ENCODE measurements at places on chromosomes 5 and 9.

DNA sequence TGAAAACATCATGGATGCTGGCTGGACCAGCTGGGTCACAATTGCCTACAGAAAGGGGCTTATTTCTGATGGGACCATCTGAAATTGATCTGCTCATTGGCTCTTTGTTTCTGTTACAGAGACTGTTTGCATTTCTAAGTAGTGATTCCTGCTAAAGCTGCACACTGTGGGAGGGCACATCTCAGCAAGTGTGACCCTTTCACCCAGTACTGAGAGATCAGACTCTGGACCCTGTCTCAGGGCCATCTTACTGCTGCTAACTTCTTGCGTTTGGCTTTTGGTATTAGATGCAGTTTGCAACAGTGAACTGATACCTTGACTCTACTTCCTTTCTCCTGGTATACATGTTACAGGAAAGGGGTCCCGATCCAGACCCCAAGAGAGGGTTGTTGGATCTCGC, 24.5 kb upstream of the KDM4C start:
- DNase-seq, result no peak

DNA sequence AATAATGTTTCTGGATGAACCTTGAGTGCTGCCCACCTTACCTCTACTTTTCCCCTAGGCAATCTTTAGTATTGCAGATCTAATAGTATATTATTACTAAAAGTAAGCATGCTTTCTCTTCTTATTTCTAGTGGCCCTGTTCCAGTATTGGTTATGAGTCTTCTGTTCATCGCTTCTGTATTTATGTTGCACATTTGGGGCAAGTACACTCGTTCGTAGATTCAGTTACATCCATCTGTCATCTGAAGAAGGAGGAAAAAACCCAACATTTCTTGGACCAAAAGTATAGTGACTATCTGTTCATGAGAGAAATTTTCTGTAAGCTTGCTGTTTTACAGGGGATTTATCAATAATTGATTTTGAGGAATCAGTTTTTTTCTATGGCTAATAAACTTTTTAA, 8.1 kb downstream of the SEC61B start:
- DNase-seq, result no peak

DNA sequence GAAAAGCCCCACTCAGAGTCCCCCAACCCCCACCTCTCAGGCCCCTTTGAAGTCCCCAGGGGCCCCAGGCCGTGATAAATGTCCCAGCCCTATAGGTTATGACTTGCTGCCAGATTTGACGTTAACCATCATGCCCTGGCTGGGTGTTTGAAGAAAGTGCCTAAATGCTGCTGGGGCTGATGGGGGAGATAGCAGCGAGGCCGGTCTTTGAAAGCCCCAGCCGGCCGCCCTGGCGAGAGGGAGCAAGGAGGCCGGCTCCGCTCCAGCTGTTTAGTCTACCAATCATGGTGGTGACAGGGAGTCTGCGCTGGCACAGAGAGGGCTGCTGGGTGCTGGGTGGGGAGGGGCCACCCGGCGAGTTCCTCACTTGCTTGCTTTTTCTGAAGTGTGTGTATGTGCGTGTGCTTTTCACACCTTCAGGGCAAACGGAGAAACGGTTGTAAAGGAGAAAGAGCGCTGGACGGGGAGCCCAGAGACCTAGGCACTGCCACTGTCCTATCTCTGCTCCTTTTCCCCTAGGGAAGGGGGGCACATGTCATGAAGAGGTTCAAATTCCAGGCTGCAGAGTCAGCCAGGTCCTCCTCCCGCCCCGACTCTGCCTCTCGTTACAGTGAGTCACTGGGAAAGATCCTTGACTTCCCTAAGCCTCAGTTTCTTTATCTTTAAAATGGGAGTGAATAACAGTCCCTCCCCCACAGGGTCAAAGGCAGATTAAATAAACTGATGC, 126.1 kb upstream of the HAND1 start:
- no peak for DNase-seq

DNA sequence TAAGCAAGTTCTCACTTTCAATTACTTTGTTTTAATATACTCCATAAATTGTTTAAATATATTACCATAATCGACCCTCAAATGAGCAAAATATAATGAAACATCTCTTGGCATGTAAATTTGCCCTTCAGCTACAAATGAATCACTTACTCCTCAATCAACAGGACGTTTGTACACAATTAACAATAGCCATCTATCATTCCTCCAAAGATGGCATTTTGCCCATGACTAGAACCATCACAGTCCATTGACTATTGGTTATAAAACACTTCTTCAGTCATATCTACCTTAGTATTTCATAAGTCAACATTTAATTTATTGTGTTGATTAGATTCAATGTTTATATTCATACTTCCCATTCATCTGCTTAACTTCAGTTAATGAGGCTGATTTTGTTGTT, 127.2 kb downstream of the CTNND2 start:
- DNase-seq, result no peak
